ENCODE measurements at places on chromosomes 1 and 21.

DNA sequence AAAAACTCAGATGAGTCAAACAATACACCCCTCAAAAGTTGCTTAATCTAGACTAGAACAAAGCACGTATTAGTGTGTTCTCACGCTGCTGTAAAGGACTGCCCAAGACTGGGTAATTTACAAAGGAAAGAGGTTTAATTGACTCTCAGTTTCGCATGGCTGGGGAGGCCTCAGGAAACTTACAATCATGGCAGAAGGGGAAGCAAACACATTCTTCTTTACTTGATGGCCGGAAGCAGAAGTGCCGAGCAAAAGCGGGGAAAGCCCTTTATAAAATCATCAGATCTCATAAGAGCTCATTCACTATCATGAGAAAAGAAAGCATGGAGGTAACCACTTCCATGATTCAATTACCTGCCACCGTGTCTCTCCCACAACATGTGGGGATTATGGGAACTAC, 10.1 kb downstream of the JAM2 start:
- DNase-seq, result no peak

DNA sequence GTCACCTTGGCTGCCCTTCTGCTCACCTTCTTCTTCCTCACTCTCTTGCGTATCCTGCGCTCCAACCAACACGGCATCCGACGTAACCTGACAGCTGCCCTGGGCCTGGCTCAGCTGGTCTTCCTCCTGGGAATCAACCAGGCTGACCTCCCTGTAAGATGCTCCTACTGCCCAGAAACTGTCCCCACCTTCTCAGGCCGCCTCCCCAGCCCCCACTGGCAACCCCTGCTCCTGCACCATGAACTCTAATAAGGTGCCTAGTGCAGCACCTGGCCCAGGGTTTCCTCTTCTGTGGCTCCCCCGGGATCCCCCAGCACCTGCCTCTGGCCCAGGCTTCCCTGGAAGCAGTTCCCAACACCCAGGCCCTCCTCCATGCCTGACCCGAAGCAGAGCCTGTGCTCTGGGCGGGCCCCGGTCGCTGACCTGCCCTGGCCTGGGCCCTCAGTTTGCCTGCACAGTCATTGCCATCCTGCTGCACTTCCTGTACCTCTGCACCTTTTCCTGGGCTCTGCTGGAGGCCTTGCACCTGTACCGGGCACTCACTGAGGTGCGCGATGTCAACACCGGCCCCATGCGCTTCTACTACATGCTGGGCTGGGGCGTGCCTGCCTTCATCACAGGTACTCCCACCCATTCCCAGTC, 12.8 kb downstream of the PSRC1 start:
- DNase-seq, result no peak

GRCh38 chr1:224744521-224744920, 128.4 kb downstream of the CNIH3 start:
- no peak for DNase-seq

GRCh38 chr1:208239473-208240381, 4.5 kb downstream of the PLXNA2 start:
- no peak for DNase-seq

- peak; percentile 73 for DNase-seq
Measured at GRCh38 chr1:182084487-182085316, 23.2 kb upstream of the ZNF648 start.

DNA sequence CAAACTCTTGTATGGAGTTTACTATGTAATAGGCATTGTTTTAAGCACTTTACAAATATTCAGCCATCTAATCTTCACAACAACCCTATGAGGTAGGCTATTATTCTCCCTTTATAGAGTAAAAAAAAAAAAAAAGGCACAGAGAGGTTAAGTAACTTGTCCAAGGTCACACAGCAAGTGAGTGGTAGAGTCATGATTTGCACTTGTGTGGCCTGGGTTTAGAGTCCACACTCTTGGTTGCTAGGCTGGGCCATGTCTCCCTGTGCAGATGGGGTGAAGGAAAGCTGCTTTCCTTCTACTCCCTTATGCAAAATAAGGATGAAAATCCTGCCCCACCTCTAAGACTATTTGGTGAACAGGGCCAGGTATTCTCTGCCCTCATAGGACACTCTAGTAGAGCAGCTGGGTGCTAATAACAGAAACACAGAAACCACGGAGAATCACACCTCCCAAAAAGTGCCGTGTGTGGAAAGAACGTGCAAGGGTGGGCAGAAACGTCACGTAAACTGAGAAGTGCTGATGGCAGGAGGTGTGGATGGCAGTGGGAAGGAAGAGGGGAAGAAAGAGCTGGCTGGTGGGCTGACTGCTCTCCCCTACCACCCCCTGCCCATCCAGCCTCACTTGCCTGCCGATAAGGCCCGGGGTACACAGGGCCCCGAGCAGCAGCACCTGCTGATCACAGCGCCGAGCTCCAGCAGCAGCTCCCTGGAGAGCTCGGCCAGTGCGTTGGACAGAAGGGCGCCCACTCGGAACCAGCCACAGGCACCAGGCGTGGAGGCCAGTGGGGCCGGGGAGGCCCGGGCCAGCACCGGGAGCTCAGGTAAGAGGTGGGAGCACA, 28.3 kb upstream of the VPS13D start:
- no peak for DNase-seq

- DNase-seq, result no peak
Measured at GRCh38 chr1:53203466-53203865, 6.8 kb downstream of the CPT2 start.

GRCh38 chr1:247316590-247317197, 15.0 kb downstream of the ZNF496 start:
- no peak for DNase-seq

GRCh38 chr1:154351363-154352068, 26.2 kb downstream of the ATP8B2 start:
- no peak for DNase-seq

DNA sequence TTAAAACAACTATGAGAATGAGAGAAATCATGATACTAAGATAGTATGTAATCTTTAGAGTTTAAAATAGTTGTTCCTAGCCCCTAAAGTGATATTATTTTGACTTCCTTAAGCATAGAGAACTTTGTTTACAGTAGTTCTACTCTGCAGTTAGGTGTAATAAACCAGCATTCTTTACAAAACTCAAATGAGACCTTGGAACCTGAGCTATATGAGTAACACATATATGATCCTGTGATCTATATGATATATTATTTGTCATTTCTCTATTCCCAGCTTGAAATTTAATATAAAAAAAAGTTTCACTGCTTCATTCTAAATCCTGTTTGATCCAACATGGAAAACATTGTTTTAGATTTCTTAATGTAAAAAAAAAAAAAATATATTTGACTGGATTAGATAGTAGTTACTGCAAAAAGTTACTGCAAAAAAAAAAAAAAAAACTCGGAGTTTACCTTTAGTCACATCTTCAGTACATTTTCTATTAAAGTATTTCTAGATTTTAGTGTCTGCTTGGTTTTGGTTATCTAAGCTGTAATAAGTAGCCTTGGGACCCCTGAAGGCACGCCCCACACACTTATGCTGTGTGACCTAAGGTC, 463.8 kb downstream of the USP25 start:
- no peak for DNase-seq

- no peak for DNase-seq
Measured at GRCh38 chr1:70552662-70553566, 141.8 kb downstream of the CTH start.

DNA sequence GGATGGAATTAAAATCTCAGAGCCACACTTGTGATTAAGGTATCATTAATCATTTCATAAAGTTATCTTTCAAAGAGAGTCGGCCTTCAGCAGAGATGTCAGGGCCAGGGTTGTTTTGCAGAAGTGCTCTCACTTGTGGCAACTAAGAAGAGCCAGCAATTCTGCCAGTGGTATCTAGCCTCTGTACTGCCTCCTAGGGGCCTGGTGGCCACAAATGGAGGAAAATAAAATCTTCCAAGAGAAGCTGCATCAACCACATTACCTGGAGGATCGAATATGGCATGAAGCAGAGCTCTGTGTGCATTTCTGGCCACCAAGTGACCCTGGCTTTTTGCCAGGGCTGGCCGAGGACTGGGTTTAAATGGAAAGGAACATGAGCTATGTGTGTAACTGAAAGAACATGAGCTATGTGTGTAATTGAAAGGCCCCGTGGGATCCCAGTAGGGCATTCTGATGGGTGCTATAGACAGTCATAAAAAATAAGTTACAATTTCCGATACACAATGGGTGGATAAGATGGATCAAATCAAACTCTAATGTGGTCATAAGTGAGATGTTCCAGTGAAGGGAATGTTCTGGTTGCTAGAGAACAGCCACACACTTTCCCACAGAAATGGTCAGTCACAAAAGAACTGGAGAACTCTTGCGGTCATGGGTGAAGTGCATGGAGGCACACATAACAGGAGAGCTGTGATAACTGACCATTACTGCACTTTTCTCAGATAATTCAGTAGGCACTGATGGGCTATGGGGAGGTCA, 335.8 kb downstream of the CAMTA1 start:
- DNase-seq, result peak; percentile 44

- no peak for DNase-seq
Measured at GRCh38 chr21:33427051-33427450, 23.8 kb downstream of the IFNGR2 start.

DNA sequence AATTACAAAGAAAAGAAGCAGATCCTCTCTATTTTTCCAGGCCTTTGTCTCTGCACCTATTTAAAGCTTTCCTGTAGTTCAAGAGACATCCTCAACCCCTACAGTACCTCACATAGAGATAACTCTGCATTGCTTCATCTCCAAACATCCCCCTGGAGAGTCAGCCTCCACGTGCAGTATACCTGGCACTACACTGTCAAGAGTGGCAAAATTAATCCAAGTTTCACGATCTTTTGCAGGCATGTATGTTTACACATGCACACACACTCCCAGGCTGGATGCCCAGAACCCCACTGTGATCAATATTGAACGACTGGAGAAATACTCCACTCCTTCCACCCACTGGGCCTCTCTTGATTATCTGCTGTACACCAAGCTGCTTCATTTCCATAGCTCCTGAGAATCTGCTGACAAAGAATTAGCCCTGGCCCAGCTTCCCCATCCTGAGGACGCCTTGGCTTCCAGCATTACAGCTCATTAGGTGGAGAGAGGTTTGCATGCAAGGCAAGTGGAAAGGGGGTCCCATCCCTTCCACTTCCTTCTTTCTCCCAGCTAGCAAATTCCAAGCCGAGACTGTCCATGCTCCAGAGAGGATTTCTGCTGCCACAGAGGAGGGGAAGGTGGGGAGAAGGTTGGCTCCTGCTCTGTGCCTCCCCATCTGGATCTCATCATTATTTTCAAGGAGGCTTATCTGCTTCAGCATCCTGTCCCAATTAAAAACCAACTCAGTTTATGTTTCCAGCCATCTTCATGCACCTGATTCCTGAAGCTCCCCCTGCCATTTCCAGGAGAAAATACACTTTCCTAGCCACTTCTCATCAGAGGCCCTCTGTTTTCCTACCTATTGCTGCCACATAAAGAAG, 66.5 kb upstream of the GOLT1A start:
- no peak for DNase-seq

DNA sequence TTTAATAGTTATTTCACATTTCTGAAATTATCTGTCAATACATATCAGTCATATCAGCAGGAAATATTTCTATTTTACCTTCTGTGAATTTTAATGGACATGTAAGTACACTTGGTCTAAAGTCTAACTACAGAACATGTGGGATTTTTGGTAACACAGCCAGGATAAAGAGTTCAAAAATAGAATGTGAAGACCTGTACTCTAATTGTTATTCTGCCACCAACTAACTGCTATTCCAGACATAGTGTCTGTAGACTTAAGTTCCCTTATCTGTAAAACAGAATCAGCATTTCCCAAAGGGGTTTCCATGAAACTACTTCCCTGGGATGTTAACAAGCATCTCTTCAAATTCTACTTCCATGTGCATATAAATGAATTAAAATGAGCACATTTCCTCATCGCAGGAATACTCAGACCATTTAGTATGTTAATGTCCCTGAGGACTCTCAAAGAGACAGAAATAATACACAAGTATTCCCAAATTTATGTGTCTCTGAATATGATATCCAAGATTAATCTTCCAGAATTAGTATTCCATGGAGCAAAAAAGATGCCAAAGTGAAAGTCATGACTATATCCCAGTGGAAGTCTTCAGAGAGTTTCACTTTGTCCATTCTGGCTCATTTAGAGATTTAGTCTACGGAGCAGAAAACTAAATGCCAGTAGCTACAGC, 325.6 kb downstream of the NEGR1 start:
- DNase-seq, result no peak

DNA sequence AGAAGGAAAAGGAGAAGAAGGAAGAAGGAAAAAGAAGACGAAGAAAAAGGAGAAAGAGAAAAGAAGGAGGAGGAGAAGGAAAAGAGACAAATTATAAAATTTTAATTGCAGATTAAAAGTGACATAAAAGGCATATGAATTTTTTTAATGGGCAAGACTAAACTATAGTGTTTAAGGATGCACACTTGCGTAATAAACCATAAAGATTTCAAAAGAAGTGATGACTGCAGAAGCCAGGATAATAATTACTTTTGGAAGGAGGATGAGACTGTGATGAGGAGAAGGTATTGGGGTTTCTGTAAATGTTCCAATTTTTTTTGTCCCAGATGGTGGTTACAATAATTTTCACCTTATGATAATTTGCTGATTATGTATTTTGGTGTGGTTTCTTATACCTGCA, 243.1 kb upstream of the PKN2 start:
- DNase-seq, result no peak

DNA sequence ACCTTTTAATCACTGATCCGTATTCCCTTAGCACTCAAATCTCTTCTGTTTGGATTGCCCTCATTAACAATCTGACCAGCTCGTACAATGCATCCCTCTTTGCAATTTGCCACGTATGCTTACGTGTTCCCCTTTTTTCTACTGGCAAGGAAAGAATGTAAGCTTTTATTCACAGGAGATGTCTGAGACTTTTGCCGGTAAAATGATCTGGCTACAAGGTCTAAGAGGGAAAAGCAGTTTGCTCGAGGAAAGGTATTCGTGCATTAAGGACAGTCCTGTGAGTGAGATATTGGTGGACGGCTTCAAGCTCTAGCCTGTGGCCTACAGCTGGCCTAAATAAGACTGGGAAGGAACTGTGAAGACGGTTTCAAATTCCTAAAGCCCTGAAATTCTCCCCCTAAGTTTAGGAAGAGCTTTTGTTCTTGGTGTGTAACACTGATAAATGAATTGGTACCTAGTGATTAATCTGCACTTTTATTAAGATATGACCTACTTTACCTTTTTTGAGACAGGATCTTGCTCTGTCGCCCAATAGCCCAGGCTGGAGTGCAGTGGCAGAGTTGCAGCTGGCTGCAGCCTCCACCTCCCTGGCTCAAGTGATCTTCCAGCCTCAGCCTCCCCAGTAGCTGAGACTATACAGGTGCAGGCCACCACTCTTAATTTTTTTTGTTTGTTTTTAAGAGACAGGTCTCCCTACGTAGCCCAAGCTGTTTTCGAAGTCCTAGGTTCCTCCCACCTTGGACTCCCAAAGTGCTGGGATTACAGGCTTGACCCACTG, 895 bp upstream of the UBR4 start:
- peak; percentile 33 for DNase-seq

- DNase-seq, result no peak
Measured at GRCh38 chr1:180970333-180971079, 52.2 kb downstream of the STX6 start.

DNA sequence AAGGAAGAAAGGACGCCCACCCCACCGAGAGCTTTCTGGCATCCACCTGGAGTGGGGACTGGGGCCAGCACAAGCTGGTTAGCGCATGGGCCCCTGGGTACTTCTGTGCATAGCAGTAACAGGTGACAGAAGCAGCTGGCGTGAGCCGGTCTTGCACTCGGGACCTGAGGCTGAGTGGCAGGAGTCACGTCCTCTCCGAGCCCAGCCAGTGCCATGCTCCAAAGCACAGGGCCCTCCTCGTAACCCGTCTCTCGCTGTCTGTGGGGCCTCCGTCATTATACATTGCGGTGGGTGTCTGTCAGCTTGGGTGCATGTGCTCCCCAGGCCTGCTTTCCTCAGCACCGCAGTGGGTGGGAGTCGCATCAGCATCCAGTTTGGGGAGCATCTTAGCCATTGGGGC, 87.6 kb upstream of the VAMP3 start:
- DNase-seq, result no peak
